ENCODE measurements at places on chromosomes 3 and 15.

- DNase-seq: no peak
Measured at GRCh38 chr15:61654918-61655317, 405.3 kb downstream of the VPS13C start.

GRCh38 chr15:70793694-70794093 lies 30.3 kb upstream of the UACA start:
- DNase-seq: no peak

- DNase-seq: no peak
Measured at GRCh38 chr15:99537344-99537743, 28.4 kb upstream of the MEF2A start.

DNA sequence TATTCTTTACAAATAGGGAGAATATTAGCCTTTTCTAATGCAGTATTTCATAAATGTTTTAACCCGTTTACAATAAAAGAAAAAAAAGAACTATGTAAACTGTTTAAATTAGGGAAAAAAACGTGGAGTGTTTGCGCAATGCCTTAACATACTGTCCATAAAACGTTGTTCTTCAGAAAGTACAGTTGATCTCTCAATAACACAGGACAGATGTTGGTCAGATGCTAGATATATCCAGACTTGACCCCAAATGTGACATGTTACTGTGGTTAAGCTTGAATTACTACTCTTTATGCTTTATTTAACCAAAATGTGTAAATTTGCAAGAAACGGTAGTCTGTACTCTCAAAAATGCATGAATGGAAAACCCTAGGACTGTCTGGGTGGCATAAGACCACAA lies 110.3 kb downstream of the PLOD2 start:
- no peak for DNase-seq
